NCI-H1092 treated with DMSO at 0.1 percent for 48 hours (cell line): ENCODE measurements at places on chromosomes 3 and 15.

- DNase-seq, result no peak
These were observed 153.3 kb upstream of the TPM1 start for GRCh38 chr15:62889141-62889661.

DNA sequence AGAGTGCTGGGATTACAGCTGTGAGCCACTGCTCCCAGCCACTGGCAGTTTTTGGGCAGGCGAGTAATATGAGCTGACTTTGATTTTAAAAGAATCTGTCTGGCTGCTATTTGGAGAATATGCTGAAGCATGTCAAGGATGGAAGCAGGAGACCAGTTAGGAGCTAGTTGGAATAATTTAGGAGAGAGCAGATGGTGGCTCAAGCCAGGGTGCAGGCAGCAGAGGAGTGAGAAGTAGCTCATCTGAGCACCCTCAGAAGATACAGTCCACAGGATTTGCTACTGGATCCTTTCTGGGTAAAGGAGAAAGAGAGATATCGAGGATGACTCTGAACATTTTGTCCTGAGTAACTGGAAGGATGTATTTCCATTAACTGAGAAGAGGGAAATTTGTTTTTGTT, 30.4 kb upstream of the BDH1 start:
- no peak for DNase-seq

- no peak for DNase-seq
These were observed 206.1 kb downstream of the TLE3 start for GRCh38 chr15:69891606-69892005.

- no peak for DNase-seq
These were observed 53.0 kb downstream of the KLHL6 start for GRCh38 chr3:183502237-183503181.

GRCh38 chr3:177401375-177401774, 204.1 kb upstream of the TBL1XR1 start:
- DNase-seq, result no peak

DNA sequence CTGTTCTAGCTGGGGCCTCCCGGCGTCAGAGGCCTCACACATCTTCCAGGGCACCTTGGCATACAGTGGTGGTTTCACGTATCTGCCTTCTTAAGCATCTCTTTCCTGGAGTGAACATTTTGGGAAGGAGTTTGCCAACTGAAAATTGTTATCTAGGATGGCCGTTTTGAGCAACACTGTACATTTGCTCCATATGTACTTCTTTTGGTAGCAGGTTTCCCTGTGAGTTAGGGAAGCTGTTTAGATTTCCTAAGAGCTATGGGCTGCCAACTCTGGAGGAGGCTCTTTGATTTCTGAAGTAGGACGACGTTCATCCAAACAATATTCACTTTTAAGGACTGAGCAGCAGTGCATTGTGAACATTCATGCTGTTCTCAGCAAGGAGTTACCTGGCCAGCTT, 665.9 kb downstream of the SQOR start:
- no peak for DNase-seq

GRCh38 chr3:143329567-143330211, 210.1 kb downstream of the CHST2 start:
- DNase-seq, result no peak

DNA sequence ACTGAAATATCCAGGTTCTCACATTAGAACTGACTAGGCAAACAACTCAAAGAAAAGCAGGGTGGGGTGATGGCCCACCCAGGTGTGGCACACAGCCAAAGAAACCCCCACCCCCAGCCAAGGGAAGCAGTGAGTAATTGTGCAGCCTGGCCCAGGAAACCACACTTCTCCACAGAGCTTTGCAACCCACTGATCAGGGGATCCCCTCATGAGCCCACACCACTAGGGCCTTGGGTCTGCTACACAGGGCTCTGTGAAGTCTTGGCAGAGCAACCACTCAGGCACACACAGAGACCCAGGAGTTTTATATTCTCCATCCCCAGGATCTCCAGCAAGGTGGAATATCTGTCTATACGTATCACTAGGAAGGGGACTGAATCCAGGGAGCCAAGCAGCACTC, 22.2 kb upstream of the TRIM42 start:
- no peak for DNase-seq

DNA sequence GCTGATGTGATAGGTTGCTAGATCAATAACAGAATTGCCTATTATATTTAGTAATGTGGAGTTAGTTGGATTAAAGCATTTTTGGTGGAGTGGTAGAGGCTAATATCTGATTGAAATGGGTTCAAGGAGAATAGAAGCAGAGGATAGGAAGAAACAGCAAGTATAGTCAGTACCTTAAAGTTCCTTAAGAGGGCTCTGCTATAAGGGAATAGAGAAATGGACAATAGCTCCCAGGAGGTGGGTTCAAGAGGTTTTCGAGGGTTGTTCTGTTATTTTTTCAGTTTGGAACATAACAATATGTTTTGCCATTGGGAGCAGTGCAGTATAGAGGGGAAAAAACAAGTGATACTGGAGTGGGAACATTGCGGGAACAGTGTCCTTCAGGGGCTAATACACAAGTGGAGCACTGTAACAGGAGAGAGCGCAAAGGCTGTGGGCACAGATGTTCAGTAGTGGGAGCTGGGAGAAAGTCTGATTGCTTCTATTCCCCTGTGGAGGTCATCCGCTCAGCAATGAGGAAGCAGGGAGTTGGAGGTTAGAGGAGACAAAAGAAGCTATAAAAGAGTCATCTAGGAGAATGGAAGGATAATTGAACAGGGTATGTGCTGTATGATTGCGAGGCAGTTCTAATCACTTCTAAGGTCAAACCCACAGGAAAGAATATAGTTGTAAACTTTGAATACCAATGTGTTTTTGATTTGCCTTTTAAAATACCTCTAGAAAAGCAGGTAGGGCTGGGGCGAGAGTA, 3.3 kb downstream of the MRPS11 start:
- DNase-seq, result no peak

DNA sequence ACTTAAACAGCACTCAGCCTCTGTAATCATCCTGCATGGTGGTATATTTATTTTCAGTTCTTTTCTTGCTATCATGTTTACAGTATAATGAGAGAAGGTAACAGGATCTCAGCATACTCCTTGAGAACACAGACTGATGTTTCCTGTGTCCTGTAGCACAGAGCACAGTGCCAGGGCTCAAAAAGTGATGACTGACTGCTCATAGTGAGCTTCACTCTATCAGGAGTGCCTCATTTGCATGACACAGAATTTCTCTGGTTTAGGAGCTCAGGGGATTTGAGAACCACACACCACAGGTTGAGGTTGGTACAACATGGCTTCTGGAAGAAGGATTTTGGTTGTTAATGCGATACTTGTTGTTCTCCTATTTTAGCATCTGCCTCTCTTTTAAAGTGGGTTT, 68.5 kb upstream of the SLC2A2 start:
- peak; percentile 3 for DNase-seq

DNA sequence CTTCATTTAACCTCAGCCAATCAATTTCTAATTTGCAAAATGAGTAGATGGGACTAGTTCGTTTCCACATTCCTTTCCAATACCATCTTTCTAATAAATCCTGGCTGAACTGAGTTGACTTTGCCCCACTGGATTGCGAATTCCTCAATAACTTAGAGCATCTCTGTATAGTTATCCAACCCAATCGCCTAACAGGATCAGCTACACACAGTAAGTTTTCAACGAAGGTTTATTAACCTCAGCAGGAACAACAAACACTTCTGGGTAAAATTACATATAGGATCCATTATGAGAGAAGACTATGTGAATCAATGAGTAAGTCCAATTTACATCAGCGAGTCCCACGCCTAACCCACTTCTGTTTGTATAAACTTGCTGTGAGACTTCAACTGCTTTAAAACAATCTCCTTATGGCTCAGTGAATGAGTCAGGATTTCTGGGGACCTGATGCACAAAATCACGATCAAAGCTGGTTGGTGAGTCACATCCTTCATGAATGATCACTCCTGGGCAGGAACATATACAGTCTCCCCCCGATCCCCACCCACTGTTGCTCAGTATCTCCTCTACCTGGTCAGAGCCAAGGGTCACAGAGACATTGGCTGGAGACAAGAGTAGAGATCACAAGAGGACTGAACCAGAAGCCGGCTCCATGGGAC, 142.8 kb downstream of the EDEM1 start:
- no peak for DNase-seq

DNA sequence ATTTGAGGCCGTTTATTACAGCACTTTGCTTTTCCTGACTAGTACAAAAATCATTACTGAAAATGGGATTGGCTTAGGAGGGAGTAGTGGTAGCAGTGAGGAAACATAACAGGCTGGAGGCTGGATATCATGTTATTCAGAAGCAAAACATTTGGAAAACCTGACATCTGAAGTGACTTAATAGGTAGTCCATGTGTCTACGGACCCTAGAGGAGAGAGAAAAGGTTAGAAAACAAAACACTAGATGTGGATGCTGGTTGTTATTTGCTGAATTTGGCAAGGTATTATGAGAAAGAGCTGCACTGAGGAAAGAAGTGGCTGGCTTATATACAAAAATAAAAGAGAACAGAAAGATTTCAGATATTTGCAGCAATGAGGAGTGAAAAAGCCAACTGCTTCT, 139.9 kb downstream of the MEX3B start:
- DNase-seq, result no peak

- peak; percentile 18 for DNase-seq
These were observed 2.1 kb downstream of the TLE3 start for GRCh38 chr15:70095408-70096214.

DNA sequence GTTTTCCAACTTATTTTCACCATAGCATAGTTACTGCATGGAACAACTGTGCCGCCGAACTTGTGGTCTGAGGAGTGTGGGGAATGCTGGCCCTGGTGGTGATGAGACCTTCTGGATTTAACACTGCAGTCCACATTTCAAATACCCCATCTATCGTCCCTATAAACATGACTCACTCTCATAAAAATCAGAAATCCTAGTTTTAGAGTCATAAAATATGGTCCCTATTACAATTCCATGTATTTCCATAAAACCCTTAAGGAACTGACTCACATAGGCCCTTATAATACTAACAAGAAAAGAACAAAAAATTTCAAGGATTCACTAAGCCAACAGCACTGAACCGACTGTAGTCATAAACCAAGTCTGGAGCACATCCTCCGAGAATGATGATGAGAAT, 147.2 kb downstream of the FOXP1 start:
- DNase-seq, result no peak

GRCh38 chr3:127764841-127765362, 57.4 kb downstream of the MGLL start:
- DNase-seq, result no peak

DNA sequence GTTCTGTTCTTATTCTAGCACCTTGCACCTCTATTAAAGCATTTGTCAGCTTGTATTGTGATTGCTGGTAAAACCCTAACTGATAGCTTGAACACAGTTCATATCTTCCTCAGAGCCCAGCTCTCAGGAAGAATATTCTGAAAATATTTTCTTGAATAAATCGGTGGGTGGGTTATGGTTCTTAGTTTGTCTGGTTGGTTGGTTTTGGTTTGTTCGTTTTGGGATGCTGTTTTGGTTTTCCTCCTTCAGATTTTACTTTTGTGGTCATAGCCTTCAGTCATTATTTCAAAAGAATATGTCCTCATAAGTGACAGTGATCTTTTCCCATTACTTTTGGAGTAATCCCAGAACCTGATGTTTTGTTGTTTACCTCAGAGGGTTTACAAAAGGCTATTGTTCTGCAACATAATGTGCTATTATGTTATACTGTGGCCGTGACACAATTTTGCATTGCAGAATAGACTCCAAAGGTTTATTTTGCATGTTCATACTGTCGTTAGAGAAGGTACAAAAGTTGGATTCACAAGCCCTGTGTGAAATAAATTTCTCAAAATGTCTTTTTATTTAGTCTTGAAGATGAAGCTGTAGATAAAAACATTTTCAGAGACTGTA, 2.7 kb upstream of the TMEM87A start:
- DNase-seq, result no peak

DNA sequence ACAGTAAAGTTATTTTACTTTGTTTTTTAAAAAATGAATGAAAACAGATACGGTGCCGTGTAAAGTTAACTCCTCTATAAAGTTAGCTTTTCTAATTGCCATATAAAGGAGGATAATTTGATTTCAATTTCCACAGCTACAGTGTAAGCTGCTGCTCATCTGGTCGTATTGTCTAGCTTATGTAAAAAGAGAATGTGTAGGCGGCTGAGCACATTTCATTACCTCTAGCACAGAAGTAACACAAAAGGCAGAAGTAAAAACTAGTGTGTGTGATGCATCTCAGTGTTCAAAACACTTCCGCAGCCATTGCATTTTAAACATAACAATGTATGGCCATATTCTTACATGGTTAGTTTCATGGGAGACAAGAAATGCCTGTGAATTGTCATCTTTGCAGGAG, 105.0 kb upstream of the P2RY1 start:
- no peak for DNase-seq

DNA sequence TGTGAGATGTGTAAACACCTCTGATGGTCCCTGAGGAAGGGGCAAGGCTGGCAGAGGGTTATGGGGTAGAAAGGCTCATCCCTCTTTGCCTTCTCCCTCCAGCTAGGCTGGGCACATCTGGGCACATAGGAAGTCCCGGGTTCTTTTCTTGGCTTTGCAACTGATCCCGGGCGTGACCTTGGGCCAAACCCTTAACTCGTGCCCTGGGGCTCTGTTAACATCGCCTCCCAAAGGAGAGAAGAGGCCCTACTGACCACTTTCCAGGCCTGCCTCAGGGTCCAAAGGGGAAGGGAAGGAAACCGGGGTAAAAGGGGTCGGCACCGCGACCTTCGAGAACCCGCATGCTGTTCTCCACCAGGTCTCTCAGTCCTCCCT, 549 bp downstream of the C3orf18 start:
- DNase-seq, result no peak

DNA sequence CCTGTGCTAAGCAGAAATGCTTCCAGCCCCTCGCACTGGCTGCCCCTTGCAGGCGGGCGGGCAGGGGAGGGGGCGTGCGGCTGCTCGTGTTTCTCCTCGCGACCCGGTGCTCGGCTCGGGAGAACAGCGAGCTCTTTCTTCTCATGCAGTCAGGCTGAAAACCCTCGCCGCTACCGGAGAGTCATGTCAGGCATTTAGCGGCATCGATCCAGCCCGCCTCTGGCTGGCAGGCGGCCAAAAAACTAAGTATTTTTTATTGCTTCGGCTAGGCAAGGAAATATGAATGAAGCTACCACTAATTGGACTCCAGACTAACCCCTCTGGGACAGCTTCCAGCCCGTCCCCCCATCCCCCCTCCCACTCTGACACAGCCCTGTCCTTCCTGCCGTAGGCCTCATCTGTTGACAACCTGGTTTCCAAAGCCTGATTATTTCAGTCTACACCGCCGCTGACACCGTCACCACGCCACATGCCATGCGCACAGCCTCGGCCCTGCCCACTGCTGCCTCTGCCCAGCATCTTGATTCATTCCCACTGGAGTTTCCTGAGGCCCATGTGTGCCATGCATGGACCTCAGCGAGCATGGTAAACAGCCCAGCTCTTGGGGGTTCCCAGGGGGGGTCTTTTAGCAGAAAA, 35.3 kb downstream of the TLE3 start:
- peak; percentile 95 for DNase-seq

- DNase-seq, result no peak
These were observed 352.5 kb downstream of the LPP start for GRCh38 chr3:188506446-188506845.

DNA sequence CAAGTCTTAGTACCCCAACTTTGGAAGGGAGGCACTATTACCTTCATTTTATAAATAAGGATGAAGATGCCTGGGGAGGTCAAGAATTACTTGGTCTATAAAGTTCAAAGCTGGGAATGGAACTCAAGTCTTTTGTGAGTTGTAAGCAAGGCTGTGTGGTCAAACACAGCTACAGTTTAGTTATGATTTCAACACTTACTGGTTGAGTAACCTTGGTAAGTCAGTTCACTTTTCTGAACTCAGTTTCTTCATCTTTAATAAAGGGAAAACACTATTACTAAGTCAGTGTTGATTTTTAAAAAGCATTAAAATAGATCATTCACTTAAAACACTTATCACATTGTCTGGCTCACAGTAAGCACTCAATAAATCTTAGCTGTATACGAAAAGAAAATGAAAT, 200.4 kb upstream of the ADAMTS9 start:
- no peak for DNase-seq
